ENCODE measurements at places on chromosomes 1 and 21.

GRCh38 chr1:202202500-202203168 is 9.0 kb downstream of the LGR6 start:
- DNase-seq: no peak

DNA sequence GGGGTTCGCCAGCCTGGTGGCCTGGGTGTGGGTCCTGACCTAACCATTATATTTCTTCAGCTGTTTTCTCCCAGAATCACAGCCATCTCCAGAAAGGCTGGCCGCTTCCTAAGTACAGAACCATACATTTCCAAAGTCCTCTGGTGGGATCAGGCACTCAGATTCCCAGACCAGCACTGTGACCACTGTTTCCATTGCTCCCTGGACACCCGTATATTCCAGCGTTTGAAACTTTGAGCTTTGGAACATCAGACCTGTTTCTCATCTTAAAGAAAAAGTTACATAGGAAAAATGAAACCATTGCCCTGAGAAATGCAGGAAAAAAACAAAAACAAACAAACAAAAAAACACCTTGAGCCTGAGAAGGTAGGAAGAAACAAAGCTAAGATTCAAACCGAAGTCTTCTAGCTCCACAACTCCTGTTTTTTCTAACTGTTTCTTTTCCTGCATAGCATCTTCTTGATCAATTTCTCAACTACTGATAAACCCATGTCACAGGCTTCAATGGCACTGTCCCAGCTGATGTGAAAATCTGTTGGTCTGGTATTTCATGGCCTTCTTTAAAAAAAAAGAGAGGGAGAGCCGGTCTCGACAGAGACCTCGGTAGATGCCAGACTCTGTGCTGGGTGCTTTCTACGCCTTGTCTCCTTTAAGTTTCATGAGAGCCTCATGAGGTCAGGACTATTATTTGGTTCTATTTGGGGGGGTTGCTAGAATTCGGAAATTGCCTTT is 221.3 kb downstream of the TOMM20 start:
- DNase-seq: no peak

DNA sequence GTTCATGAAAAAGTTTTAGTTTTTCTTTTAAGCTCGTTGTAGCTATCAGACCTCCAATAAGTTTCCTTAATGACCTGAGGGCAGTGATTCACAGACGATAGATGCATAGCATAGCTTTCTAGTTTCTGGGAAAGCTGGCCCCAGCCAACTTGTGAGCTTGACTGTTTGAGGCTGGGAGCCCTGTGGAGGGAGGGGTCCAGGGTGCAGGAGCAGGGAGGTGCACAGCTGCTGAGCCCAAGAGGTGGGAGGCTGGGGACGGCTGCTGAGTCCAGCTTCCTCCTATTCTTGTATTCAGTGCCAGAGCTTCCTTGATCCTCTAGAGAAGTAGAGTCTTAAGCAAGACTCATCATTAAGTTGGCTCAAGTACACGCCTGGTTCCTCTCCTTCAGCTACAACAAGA is 11.0 kb upstream of the AVPR1B start:
- no peak for DNase-seq

DNA sequence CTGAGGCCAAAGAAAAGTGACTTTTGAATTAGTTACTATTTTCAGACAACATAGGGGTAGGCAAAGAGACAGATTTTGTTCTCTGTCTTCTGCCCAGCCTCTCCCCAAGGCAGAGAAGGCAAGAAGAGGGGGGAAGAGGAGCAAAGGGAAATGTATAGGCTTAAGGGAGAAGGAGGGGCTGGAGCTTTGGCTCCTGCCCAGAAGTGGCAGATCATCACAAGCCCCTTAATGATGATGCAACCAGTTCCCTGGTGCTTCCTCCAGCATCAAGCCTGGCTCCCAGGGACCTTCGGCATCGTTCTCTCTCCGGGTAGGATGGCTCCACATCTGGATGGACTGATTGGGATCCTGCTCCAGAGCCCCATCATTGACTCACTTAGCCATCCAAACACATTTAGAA is 112.8 kb downstream of the KCND3 start:
- no peak for DNase-seq

GRCh38 chr1:228059634-228060457 is 22.7 kb upstream of the ARF1 start:
- DNase-seq: peak; percentile 40

- no peak for DNase-seq
Observed at GRCh38 chr1:28986306-28986910, 72.0 kb downstream of the EPB41 start.

DNA sequence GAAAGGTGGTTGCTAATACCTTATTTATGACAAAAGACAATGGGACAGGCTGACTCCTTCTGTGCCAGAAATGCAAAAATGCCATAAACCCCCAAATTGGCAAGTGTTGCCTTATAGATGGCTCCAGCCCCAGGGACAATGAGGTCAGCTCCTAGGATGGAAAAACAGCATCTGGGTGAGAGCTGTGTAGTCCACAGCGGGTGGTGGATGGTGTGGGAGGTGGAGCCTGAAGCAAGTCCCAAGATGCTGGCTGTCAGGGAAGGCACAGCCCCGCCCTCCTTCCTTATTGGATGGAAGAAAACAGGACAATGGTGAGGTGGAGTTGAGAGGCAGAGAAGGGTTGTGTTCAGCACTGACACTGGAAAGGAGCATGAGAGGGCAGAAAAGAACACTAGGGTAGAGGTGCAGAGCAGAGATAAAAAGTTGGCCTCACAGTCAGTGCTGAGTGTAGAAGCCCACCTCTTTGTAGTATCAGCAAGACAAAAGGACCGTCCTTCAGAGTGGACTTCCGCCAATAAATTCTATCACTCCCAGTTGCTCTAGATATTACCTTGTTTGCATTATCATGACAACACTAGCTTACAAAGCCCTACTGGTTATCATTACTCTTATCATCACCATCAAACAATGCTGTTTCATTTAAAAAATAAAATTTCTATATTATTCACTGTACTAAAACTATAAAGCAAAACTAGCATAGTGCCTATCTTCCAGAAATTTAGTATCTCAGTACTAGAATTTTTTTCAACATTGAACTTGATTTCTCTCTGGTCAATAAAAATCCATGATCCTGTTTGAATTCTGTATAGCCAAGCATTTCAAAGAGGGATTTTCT is 3.7 kb upstream of the SDE2 start:
- DNase-seq: no peak

DNA sequence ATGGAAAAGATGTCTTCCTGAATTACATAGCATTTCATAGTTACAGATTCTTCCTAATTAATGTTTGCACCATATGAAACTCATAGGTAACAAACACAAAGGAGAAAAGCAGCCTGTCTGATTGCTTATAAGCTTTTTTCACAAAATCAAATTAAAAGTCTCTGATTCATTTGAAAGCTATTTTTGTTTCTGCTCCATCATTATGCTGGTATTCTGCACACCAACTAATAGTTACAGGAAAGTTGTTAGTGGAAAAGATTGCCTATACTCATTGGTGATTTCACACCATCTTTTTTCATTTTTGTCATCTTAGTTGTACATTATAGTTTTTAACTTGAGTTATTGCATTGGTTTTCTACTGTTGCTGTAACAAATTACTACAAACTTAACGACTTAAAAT is 70.0 kb downstream of the PRKAA2 start:
- no peak for DNase-seq

- DNase-seq: no peak
Observed at GRCh38 chr1:92691925-92692324, 93.0 kb downstream of the EVI5 start.

GRCh38 chr1:28756846-28757245 is 20.1 kb downstream of the YTHDF2 start:
- no peak for DNase-seq

GRCh38 chr1:85607921-85608265 is 27.3 kb downstream of the CCN1 start:
- DNase-seq: no peak

DNA sequence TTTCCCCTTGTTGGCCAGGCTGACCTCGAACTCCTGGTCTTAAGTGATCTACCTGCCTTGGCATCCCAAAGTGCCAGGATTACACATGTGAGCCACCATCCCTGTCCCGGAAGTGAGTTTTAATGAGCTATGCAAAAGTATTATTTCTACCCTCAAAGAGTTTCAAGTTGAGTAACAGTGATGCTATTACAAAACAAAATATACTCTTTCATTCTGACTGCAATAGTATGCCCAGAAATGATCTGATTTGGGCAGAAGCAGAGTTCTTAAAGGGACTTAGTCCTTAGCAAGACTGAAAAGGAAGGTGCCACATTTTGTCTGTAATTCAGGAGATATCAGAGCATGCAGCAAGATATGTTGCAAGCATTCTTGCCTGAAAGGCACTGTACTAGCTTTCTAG is 375.4 kb downstream of the NUF2 start:
- no peak for DNase-seq

DNA sequence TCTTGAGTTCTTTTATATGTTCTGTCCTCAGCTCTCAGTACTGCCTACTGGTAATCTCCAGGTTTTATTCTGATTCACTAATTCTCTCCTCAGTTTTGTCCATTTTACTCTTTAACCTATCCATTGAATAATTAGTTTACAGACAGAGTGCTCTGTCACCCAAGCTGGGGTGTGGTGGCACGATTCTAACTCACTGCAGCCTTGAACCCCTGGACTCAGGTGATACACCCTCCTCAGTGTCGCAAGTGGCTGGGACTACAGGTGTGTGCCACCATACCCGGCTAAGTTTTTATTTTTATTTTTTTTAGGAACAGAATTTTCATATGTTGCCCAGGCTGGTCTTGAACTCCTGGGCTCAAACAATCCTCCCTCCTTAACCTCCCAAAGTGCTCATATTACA is 14.0 kb downstream of the RAB4A start:
- DNase-seq: no peak

- no peak for DNase-seq
Observed at GRCh38 chr1:218171302-218171893, 113.7 kb upstream of the RRP15 start.

DNA sequence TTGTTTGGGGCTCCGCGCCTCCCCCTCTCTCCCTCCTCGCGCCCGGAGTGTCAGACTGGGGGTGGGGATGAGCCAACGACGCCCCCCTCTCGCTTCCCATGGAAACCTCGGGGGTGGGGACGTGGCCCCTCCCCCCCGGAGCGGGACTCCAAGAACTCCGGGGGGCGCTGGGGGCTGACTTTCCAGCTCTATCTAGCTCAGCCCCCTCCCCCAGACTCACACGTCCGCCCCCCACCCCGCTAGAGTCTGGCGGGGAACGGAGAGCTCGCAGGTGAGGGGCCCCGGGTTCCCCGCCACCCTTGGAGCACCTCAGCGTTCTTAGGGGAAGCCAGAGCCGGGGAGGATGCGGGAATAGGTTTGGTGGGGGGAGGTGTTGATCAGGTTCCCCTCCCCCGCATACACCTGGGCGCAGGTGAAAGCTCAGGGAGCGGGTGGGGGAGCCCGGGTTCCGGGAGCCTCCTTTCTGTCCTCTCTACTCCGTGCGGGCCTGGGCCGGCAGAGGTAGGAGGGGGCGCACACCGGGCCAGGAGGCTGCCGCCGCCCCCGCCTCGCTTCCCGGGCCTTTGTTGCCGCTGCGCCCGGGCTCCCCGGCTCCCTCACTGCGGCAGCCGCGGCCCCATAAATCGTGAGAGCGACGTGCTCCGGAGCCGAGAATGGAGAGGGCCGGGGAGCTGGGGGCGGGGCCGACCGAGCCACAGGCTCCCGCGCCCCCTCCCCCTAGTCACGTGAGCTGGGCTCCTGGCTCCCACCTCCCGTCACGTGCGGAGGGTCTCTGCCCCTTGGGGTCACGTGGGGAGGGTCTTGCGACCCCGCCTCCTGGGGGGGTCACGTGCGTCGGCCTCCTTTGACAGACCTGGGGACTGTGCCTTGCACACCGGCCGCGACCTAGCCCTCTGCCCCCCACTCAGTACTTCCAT is 1.9 kb downstream of the EFNA3 start:
- DNase-seq: no peak

DNA sequence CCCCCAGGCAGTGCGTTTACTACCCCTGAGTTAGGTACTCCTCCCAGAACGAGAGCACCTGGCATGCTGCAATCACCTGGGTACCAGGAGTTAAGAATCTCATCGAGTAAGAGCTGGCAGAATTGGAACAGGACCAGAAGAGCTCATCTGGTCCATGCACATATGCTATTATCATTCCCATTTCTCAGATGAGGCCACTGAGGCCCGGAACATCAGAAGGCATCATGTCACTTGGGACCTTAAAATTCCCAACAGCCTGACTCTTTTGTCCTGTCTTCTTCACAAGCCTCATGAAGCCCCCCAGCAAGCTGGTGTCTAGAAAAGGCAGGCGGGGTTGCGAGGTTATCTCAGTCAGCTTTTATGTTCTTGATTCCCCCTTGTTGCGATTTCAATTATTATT is 13.9 kb upstream of the IFFO2 start:
- no peak for DNase-seq

GRCh38 chr1:55535724-55536544 is 320.8 kb upstream of the USP24 start:
- DNase-seq: no peak

GRCh38 chr21:34892209-34892608 is 156.9 kb downstream of the RUNX1 start:
- DNase-seq: no peak

DNA sequence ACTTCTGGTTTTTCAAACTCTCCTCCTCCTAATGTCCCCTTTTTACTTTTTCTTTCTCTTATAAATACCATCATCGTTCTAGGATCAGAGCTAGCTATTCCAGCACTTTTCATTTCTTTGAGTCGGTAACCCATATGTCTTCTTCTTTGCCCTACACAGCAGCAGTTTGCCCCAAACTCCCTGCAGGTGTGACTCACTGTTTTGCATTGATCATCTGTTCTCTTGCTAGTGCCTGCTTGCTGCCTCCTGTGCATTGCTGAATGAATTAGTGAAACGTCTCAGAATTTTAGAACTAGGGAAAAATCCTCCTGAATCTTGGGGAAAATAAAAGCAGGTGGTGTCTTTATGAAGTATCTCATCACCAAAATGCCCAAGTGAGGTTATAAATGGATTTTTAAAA is 21.7 kb downstream of the KCNK2 start:
- DNase-seq: no peak

DNA sequence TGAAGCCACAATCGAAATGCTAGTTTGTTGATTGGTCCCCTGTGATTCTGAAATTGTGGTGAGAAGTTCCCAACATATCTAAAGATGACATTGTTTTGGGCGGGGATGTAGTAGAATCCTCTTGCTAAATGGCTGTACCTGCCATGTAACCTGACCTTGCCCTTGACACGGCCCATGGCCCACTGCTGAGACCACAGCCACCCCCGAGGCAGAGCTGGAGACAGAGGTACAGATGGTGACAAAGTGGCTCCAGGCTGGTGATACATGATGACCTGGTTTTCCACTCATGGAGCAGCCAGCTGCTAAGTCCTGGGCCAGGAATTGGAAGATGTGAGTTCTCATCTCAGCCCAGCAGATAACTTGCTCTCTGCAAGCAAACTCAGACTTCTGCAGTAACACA is 226.5 kb downstream of the FOXD2 start:
- no peak for DNase-seq

DNA sequence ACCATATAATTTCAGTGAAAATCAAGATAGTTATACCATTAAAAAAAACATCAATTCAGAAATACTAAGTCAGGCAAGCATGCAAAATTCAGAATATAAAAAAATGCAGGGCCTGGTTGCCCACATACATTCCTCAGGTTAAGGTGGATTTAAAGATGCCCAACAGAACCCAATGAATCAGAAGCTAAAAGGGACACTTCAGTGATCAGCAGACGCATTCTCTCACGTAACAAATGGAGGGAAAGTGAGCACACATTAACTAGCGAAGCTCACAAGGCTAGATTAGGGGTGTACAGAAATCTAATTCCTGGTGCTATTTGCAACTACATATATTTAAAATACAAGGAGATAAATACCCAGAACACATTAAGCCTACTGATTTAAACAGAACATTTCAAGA is 17.5 kb downstream of the TOMM20 start:
- DNase-seq: no peak
